ENCODE measurements at places on chromosomes 16 and 17.
A peak's percentile ranks its signal among the peaks of the same experiment; 100 is the strongest.

DNA sequence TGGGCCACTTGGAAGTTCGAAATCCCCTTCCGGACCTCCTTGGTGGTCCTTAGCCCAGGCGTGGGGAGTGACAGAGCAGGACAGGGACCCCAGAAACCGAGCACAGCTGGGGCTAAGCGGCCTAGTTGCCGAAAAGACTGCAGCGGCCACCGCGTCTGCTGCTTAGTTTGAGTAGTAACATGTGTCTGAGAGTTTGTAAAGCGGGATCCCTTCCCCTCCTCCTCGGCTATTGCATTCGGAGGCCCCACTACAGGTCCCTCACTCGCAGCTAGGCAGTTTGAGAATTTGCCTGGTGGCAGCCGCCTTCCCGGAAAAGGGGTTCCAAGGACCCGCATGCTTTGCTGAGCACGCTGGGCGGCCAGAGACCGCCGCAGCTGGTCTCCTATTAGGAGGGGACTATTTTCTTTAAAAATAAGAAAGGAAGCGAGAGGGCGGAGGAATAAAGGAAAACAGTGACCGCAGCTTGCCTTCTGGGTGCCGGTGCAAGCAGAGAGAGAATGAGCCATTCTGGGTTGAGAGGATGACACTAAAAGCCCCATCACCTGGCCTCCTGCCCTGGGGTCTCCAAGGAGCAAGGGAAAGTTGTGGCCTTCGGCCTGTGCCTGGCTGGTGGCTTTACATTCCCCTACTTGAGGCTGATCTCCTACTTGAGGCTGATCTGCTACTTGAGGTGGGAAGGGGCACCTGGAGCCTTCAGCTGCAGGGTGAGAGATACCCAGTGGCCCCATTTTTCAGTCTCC lies 1.1 kb upstream of the HOXB5 start:
- peak; percentile 77 for DNase-seq

DNA sequence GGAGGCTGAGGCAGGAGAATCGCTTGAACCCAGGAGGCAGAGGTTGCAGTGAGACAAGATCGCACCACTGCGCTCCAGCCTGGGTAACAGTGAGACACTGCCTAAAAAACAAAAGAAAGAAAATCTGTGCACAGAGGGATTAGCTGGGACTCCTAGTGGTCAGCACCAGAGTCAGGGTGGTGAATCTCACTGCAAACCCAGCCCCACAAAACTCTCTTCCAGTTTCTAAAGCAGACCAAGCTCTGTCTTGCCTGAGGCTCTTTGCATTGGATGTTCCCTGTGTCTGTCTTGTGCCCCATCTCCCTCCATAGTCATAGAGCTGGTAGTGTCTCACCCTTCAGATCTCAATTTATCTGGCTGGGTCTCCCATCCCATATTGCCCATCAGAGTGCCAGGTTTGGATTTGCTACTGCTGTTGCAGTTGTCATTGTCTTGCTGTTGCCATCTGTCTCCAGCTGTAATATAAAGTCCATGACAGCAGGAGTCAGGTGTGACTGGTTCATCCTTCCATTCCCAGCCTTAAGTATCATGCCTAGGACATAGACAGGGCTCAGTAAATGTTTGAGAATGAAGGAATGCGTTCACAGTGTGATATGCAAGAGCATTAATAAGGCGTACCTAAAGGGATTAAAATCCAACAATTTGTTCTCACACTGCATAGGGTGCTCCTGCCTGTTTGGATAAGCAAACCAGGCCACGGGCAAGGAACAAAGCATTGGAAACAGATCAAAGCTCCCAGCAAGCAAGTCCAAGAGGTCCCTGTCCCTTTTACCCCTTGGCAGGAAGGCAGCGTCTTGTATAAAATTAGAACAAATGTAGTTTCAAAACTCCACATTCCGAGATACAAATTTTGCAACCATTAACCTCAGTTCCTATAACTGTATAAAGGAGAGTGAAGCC lies 614.6 kb upstream of the CDH5 start:
- DNase-seq = no peak

- no peak for DNase-seq
Measured at GRCh38 chr16:88063211-88063773, 112.1 kb downstream of the BANP start.

GRCh38 chr17:74147056-74147835 lies 56.2 kb upstream of the RPL38 start:
- DNase-seq = peak; percentile 45
